BE2C (cell line): ENCODE measurements at places on chromosomes 3 and 15.

DNA sequence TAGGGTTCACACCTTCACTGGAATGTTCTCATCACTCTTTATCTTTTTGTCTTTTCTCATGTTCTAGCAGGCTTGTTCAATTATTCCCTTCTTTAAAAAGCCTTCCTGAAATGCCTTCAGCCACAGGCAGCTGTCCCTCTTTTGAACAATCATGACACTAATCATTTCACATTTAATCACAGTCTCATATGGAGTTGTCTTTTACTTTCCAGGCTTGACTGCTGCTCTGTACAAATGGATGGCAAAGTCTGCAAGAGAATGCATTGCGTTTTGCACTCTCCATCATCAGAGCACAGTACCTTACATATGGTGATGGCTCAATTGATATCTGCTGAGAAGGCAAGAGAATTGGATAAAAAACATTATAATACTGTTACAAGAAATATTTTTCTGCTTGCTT, 529.8 kb downstream of the DIPK2A start:
- DNase-seq, result no peak

GRCh38 chr3:155701882-155702465, 42.9 kb downstream of the PLCH1 start:
- DNase-seq, result no peak

- no peak for DNase-seq
Measured at GRCh38 chr15:62453375-62453774, 288.3 kb upstream of the C2CD4B start.

DNA sequence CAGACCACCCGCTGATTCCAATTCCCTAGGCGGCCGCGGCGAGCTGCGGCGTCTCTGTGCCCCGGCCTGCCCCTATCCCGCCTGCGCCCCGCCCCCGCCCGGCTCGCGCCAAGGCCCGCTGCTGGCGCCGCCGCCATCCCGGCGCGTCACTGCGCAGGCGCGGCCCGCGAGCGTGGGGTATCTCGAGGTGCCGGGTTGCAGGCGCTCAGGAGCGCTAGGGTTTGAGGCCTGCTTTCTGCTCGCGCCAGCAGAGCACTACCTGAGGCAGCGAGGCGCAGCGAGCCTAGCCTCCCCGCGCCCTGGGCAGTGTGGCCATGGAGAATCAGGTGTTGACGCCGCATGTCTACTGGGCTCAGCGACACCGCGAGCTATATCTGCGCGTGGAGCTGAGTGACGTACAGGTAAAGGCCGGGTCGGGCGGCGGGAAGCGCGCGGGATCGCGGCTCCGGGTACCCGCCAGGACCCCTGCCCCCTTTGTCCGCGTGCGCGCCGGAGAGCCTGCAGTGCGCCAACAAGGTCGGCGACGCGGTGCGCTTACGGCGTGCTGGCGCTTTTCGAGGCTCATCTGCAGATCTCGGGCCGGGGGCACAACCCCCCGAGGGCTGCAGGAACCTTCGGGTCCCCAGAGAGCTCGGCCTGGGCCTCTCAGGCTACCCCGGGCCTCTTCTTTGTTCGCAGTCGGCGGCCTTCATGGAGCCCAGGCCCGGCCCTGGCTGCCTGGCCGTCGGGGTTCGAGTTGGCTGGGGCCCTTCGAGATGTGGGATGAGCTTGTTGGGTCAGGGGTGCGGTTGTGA, at the start of gene HACD3:
TSS of gene HACD3 (plus strand) at position 146 of the 794 bp plus-strand sequence. CDS start at position 315, 169 bp downstream.
- DNase-seq, result peak; percentile 99

GRCh38 chr15:39854161-39854560, 65.9 kb downstream of the GPR176 start:
- DNase-seq, result no peak

DNA sequence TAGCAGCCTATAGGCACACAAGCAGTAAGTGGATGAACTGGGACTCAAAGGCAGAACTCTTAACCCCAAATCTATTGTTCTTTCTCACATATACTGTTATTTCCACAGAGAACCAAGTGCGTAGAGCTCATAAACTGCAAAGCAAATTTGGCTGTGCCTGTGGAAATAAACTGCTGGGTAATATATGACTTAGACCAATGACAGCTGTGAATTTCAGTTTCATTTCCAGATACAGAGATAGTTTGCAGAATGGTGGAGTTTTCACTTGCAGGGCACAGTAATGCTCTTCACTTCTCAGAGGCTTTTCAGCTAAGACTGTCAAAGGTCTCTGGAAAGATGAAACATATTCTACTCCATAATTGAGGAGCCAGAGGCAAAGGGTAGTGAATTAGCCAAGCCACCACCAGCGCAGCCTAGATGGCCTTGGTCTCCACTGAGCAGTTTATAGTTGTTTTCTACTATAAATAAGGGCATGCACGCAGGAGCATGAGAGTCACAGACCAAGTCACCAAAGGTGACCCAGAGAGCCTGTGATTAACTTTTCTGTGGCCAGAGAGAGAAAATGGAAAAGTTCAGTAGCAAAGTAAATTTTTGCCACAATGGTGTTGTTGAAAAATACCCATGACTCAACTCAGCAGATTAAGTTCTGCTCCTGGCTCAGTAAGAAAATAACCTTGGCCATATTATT, 180.7 kb upstream of the GRM7 start:
- no peak for DNase-seq

- DNase-seq, result no peak
Measured at GRCh38 chr15:67777773-67778172, 47.5 kb upstream of the SKOR1 start.

DNA sequence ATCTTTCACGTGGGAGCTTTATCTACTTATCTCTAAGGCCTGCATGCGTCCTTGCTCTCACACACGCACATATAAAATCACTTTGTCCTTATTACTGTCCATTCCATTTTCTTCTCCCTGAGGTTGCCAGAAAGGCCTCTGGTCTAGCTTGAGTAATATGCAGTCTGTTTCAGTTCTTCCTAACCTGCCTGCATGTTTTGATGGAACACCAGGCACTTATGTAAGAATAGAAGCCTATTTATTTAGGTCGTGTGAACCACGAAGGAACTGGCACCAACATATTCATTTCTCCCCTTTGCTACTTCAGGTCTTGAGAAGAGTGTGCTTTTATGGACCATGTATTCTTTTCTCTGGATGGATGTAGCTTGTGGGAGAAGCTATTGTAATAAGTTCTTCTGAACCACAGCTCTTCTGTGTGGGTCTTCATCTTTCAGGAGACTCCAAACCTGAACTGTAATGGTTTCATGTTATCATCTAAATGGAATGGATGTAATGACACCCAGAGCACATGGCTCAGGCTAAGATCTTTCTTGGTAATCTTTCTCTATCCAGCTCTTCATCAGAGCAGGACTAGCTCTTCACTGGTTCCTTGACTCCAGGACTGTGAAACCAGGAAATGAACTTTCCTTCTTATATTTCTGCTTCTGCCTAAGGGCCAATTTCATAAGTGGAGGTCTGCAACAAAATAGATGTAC, 53.8 kb downstream of the UBE2E2 start:
- no peak for DNase-seq

DNA sequence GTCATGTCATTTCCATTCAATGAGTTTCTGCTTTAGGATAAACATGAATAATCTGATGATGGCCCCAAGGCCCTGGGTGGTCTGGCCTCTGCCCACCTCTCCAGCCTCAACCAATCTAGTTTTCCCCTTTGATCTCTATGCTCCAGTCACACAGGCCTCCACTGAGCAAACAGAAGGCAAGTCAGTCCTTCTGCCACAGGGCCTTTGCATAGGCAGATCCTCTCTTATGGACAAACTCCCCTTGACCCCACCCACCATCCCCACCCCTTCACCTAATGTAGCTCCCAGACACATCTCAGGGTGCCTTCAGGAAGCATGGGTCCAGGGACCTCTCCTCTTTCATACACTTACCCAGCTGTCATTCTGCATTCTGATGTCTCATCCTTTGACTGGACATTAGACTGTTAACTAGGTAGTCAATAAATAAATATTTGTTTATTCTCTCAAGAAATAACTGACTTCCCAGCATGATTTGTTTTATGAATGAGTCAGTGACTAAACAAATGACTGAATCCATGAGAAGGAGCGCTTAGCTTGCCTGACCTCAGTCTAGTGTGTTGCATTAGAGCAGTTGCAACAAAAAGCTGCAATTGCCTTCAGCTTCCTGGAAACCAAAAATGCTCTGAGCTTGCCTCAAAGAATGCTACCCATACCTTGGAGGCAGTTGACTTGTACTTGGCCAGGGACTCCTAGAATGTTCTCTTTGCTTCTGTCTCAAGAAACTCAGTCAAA, 386.6 kb upstream of the WNT5A start:
- no peak for DNase-seq

DNA sequence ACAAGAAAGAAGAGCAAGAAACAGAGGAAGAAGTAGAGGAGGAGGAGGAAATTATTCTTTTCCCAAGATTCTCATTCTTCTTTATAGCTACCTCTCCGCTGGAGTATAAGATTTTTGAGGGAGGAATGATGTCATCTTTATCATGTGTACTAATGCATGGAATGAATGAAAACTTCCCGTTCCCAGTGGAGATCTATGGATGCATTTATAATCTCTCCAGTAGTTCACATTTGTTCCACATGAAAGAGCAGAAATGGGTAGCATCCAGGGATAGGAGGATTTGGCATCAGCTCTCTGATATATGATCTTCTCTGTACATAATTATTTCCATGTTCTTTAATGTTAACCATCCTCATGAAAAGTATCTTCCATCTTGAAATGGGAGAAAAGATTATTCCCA, 244.4 kb downstream of the ADAMTSL3 start:
- DNase-seq, result no peak

DNA sequence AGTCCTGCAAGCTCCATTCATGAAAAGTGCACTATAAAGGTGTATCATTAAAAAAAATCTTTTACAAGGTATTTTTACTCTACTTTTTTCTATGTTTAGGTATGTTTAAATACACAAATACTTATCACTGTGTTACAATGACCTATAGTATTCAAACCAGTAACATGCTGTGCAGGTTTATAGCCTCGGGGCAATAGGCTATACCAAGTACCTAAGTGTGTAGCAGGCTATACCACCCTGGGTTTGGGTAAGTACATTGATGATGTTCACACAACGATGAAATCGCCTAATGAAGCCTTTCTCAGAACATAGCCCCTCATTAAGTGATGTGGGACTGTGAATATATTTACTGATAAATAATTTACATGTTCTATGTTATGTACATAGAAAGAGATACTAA, 104.6 kb downstream of the ATP1B3 start:
- no peak for DNase-seq

DNA sequence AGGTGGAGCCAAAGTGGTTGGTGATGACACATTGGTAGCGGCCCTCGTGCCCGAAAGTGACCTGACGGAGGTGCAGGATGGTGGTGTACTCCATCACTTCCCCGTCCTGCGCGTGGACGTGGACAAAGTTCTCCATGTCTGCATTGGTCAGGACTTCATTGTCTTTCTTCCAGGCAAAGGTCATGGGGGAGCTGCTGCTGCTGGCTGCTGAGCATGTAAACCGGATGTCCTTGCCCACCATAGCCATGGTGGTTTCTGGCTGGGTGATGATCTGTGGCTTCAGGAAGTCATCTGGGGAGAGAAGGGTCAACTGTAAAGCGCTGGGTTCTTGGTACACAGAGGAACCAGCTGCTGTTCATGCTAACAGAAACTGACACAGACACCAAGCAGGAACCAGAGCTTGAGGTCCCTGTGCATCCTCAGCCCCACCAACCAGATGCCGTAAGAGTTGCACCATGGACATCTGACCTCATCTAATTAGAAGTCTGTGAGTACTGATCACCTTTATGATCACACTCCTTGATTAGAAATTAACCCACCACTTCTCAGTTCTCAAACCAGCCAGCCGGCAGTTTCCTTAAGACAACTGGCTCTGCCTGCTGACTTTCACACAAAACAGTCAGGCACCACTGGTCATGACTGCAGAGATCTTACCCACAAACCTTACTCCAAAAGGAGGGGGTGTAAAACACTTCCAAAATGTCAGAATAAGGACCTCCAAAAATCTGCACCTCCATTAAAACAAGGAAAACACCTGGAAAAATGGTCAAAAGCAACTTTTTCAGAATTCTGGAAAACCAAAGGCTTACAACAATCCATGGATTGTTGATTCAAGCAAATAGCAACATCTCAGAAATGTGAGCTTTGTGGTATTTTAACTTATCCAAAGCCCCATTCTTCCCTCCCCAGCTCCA, 114.6 kb downstream of the LRIG1 start:
- no peak for DNase-seq

GRCh38 chr3:38247366-38248035, 18.1 kb upstream of the SLC22A13 start:
- no peak for DNase-seq
